Smooth muscle cell of the pulmonary artery (primary cell): ENCODE measurements at places on chromosomes 7 and 10. TPM values are rescaled to one million over a fixed set of nuclear protein-coding genes. Genes with fewer than 3 reads are reported as not detected.

ARPC1A gene
- total RNA-seq: 198 and 257 TPM in 2 replicates

WIPF3 gene
- total RNA-seq: 0.07 TPM in 2 replicates

CASD1 gene
- total RNA-seq: 10.8 and 20.5 TPM in 2 replicates

LIPN gene
- total RNA-seq: not detected in 2 replicates

DLX5 gene
- 0.33 and 0.89 TPM in 2 replicates for total RNA-seq

PKD2L1 gene
- total RNA-seq: not detected in 2 replicates

SDK1 gene
- 0.07 and 0.78 TPM in 2 replicates for total RNA-seq

PRKAR2B gene
- 0.43 and 1.1 TPM in 2 replicates for total RNA-seq

HERPUD2 gene
- 31.3 and 35.7 TPM in 2 replicates for total RNA-seq

CALCR gene
- not detected in 2 replicates for total RNA-seq

EIF3B gene
- 150 and 189 TPM in 2 replicates for total RNA-seq

DEPP1 gene
- 88.6 and 142 TPM in 2 replicates for total RNA-seq

EVX1 gene
- total RNA-seq: not detected in 2 replicates

GRM8 gene
- 0.13 TPM in 1 of 2 replicates, not detected in the other for total RNA-seq

PGAM1 gene
- 514 TPM in 2 replicates for total RNA-seq

LEP gene
- total RNA-seq: 0.17 and 8.9 TPM in 2 replicates

PROSER2 gene
- 0.98 and 1.9 TPM in 2 replicates for total RNA-seq

SPDYE8 gene
- total RNA-seq: not detected in 2 replicates

CCDC146 gene
- 1.2 and 1.9 TPM in 2 replicates for total RNA-seq

FAM237B gene
- total RNA-seq: not detected in 2 replicates

TDRD1 gene
- total RNA-seq: 0.13 and 1.2 TPM in 2 replicates

SVIL gene
- 183 and 376 TPM in 2 replicates for total RNA-seq

STEAP4 gene
- 0.96 and 5.9 TPM in 2 replicates for total RNA-seq

STEAP1B gene
- 13.3 and 23.4 TPM in 2 replicates for total RNA-seq

EPO gene
- not detected in 2 replicates for total RNA-seq

ECD gene
- 19.8 and 21.4 TPM in 2 replicates for total RNA-seq

TMEM236 gene
- under 0.01 and 0.07 TPM in 2 replicates for total RNA-seq

INA gene
- 0.33 and 1.3 TPM in 2 replicates for total RNA-seq

FAM20C gene
- total RNA-seq: 72.9 and 256 TPM in 2 replicates

INTS1 gene
- total RNA-seq: 58.3 and 77.4 TPM in 2 replicates

BTRC gene
- 13.4 and 13.9 TPM in 2 replicates for total RNA-seq

CRPPA gene
- 1.4 and 2.4 TPM in 2 replicates for total RNA-seq

RNF133 gene
- total RNA-seq: 0.46 TPM in 2 replicates

GPR26 gene
- total RNA-seq: not detected in 2 replicates

GNGT1 gene
- total RNA-seq: not detected in 2 replicates

PON3 gene
- 0.13 TPM in 1 of 2 replicates, not detected in the other for total RNA-seq

SDHAF3 gene
- total RNA-seq: 4.0 and 4.3 TPM in 2 replicates

NKX1-2 gene
- total RNA-seq: not detected in 2 replicates

PHKG1 gene
- total RNA-seq: 1.3 and 1.8 TPM in 2 replicates

MSMB gene
- total RNA-seq: not detected in 2 replicates
